Upper lobe of right lung (tissue), 1 donor: ENCODE measurements at places on chromosomes 2 and 18. TPM values are rescaled to one million over a fixed set of nuclear protein-coding genes. Genes with fewer than 3 reads are reported as not detected.

DNA sequence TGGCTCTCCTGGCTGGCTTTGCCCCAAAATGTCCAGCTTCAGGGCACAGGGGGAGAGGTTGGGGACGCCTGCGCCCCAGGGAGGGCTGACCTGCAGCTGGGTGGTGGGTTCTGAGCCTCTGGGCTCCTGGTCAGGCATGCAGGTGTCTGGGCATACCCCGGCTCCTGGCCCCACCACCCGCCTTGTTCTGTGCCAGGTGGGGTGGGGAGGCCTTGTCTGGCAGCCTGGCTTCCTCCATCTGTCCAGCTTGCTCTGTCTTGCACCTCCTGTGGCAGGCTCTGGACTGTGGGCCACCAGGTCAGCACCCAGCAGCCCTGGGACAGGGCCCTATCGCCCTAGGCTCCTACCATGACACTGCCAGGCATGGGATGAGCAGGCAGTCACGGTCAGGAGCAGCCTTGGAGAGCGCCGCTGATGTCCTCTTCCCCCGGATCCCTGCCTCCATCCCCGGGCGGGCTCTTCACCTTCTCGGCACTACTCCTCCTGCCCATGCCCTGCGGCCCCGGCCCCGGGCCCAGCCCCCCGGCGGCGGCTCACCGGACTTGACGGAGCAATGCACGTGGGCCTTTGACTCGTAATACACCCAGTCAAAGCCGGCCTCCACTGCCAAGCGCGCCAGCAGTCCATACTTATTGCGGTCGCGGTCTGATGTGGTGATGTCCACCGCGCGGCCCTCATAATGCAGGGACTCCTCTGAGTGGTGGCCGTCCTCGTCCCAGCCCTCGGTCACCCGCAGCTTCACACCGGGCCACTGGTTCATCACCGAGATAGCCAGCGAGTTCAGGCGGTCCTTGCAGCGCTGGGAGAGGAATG lies 3.6 kb downstream of the IHH start:
- no peak overlapping the region for H3K27ac ChIP-seq
- no peaks in the 10 kb centered on the region for H3K36me3 ChIP-seq
- H3K4me3 ChIP-seq, result no peak overlapping the region
- H3K4me1 ChIP-seq, result peaks cover 30% of the 10 kb centered on the region
- peaks cover 72% of the 10 kb centered on the region for H3K27me3 ChIP-seq

DNA sequence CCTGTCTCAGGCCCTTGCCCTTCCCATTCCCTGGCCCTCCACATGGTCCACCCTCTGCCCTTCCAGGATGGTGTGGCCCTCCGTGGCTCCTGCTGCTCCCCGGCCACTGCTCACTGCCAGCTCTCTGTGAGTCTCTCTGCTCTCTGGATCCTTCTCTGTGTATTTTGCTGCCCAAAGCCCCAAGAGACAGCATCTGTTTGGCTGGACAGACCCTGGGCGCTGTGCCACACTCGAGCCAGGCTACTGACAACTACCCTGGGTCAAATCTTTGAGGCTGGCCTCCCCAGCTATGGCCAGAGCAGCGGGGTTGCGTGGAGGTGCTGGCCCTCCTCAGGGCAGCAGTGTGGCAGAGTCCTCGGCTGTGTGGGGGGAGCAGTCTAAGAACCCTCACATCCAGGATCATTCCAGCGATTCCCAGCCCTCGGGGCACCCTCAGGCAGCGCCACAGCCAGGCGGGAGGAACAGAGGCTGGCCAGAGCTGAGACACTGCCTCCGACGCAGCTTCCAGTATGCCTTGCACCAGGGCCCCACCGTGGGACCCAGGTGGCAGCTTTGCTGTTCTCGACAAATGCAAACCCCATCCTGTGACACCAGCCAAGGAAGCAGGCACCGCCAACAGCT lies 139.4 kb upstream of the GLI2 start:
- no peak overlapping the region for H3K4me3 ChIP-seq
- H3K27ac ChIP-seq, result peak overlapping the region; percentile 61
- H3K27me3 ChIP-seq, result no peaks in the 10 kb centered on the region
- no peaks in the 10 kb centered on the region for H3K36me3 ChIP-seq

- H3K27ac ChIP-seq, result no peak overlapping the region
- H3K4me1 ChIP-seq, result peaks cover under 1% of the 10 kb centered on the region
- no peaks in the 10 kb centered on the region for H3K27me3 ChIP-seq
- DNase-seq, result no peak
- H3K36me3 ChIP-seq, result no peaks in the 10 kb centered on the region
These were observed 92.2 kb downstream of the ALPK2 start for GRCh38 chr18:58536534-58537271.

GRCh38 chr2:238299803-238300202 lies 11.4 kb upstream of the PER2 start:
- no peak overlapping the region for H3K27ac ChIP-seq
- no peak overlapping the region for H3K4me3 ChIP-seq
- no peak for DNase-seq
- peaks cover 4% of the 10 kb centered on the region for H3K4me1 ChIP-seq

- H3K36me3 ChIP-seq, result no peaks in the 10 kb centered on the region
- H3K27me3 ChIP-seq, result no peaks in the 10 kb centered on the region
- no peak overlapping the region for H3K4me3 ChIP-seq
- DNase-seq, result peak; percentile 62
- no peaks in the 10 kb centered on the region for H3K4me1 ChIP-seq
- H3K27ac ChIP-seq, result no peak overlapping the region
These were observed 21.0 kb upstream of the GPR17 start for GRCh38 chr2:127624756-127625571.

- H3K4me1 ChIP-seq, result peaks cover 20% of the 10 kb centered on the region
- H3K36me3 ChIP-seq, result peaks cover 11% of the 10 kb centered on the region
- peak overlapping the region; percentile 86 for H3K4me3 ChIP-seq
These were observed 721 bp downstream of the MCEE start for GRCh38 chr2:71129114-71129901.

The ANKRD62 gene
- total RNA-seq, result 0.12 TPM

The CNRIP1 gene
- total RNA-seq, result 23.8 TPM

The CDH7 gene
- total RNA-seq, result not detected

The RUFY4 gene
- not detected for total RNA-seq

The POTEC gene
- not detected for total RNA-seq

The HOXD13 gene
- not detected for total RNA-seq

The COL4A3 gene
- total RNA-seq, result 46.4 TPM
